ENCODE measurements at places on chromosomes 2 and 18.

- DNase-seq = peak; percentile 97
Measured at GRCh38 chr18:2857491-2858131, 10.8 kb downstream of the EMILIN2 start.

DNA sequence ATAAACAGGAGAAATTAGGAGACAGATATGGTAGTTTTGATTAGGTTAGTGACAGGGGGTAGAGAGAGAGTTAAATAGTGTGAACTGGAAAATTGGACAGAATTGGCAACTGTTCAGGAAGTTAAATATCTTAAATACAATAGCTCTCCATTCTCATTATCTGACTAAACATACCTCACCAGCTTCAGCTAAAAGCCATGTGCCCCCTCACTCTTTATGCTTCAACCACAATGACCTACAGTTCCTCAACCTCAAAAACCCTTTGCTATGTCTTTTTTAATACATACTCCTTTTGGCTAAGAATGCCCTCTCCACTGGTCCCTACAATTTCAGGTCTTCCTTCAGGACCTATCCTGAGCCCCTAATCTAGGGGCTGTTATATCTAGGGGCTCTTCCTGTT, 740.2 kb upstream of the ZEB2 start:
- no peak for DNase-seq

GRCh38 chr18:23935804-23936203, 78.8 kb upstream of the TTC39C start:
- no peak for DNase-seq

GRCh38 chr2:149152469-149152953, 114.0 kb downstream of the LYPD6B start:
- DNase-seq = peak; percentile 69

GRCh38 chr2:107721586-107721985, 105.1 kb upstream of the RGPD4 start:
- DNase-seq = no peak

DNA sequence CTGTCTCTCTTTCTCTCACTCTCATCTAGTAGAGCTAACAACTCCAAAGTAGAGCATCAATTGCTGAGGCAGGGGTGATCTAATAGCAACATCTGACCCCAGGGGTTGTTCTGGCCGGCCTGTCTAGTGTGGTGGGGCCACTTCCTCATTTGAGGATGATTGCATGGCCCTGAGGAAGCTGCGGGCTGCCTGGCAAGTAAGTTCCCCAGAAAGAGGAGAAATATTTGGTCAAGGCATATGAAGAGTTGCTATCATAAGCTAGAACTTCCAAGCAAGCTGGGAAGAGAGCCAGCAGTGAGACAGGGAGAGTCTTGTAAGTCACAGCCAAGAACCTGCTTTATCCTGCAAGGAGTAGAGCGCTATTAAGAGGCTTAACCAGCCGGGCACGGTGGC, 50.8 kb upstream of the TMEM87B start:
- peak; percentile 86 for DNase-seq

GRCh38 chr18:58559427-58560186, 69.3 kb downstream of the ALPK2 start:
- no peak for DNase-seq

DNA sequence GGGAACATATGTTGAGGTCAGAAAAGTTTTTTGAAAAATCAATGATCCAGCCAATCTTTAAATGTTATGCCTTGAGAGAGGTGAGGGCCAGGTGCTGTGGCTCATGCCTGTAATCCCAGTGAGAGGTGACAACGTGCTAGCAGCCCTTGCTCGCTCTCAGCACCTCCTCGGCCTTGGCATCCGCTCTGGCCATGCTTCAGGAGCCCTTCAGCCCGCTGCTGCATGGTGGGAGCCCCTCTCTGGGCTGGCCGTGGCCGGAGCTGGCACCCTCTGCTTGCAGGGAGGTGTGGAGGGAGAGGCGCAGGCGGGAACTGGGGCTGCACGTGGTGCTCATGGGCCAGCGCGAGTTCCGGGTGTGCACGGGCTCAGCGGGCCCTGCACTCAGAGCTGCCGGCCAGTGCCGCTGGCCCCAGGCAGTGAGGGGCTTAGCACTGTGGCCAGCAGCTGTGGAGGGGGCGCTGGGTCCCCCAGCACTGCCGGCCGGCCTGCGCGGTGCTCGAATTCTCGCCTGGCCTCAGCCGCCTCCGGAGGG, 61.1 kb downstream of the CCDC195 start:
- no peak for DNase-seq

All from HL-60 (cell line).